CD4-positive, alpha-beta T cell (primary cell): ENCODE measurements at places on chromosomes 5 and 9. TPM values are rescaled to one million over a fixed set of nuclear protein-coding genes. Genes with fewer than 3 reads are reported as not detected.

Gene MARCOL
- not detected for total RNA-seq

Gene C5orf58
- not detected for total RNA-seq

Gene PCDHGA8
- total RNA-seq: not detected

Gene PCDHGB5
- total RNA-seq: 0.20 TPM

DNA sequence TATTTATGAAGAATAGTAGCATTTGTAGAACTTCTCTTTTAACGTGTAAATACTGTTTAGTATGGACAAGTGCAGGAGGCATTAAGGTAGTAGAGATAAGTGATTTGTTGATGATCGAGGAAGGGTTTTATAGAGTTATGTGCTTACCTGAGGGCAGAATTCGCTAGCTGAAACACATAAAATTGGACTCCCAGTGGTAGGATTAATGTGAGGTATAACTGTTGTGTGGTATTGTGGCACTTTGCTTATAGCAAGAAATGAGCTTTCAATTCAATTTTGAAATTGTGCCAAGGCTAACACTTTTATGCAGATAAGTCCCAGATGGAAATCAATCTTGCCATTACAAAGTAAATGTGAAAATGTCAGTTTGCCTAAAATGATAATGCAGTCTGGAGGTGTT is 1.2 kb downstream of the AP3S1 start:
- H3K4me3 ChIP-seq: peak overlapping the region; percentile 71
- H3K27me3 ChIP-seq: no peaks in the 10 kb centered on the region
- H3K27ac ChIP-seq: no peak overlapping the region
- peaks cover 25% of the 10 kb centered on the region for H3K4me1 ChIP-seq

DNA sequence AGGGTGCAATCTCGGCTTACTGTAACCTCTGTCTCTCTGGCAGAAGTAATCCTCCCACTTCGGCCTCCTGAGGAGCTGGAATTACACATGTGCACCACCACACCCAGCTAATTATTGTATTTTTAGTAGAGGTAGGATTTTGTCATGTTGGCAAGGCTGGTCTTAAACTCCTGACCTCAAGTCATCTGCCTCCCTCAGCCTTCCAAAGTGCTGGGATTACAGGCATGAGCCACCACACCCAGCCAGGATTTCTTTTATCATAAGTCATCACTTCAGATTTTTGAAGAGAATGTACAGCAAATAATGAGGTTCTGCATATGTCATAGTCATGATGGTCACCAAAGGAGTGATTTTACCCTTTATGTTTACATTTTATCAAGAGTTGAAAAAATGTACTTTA is 108.1 kb downstream of the GCNT1 start:
- no peaks in the 10 kb centered on the region for H3K36me3 ChIP-seq
- H3K4me1 ChIP-seq: peaks cover 3% of the 10 kb centered on the region
- no peak overlapping the region for H3K27ac ChIP-seq
- no peak overlapping the region for H3K4me3 ChIP-seq

DNA sequence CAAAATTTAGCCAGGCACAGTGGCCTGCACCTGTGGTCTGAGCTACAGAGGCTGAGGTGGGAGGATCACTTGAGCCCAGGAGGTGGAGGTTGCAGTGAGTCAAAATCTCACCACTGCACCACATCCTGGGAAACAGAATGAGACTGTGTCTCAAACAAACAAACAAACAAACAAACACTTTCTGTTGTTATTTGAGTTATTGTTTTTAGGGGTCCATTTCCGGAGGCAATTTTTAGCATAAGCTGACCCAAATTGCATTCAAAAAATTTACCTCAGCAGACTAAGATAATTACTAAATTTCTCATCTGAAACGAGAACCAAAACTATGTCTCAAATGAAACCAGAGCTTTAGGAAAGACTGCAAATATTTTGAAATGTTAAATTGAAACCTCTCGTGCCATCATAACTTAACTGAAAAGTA is 1485.1 kb downstream of the EFNA5 start:
- H3K4me3 ChIP-seq: no peak overlapping the region
- DNase-seq: no peak
- H3K27me3 ChIP-seq: no peaks in the 10 kb centered on the region
- H3K4me1 ChIP-seq: no peaks in the 10 kb centered on the region

- peaks cover 3% of the 10 kb centered on the region for H3K36me3 ChIP-seq
- DNase-seq: peak; percentile 15
- peaks cover 18% of the 10 kb centered on the region for H3K4me1 ChIP-seq
- H3K4me3 ChIP-seq: no peak overlapping the region
- H3K27ac ChIP-seq: no peak overlapping the region
Measured at GRCh38 chr9:79695531-79696175, 123.9 kb downstream of the TLE4 start.

DNA sequence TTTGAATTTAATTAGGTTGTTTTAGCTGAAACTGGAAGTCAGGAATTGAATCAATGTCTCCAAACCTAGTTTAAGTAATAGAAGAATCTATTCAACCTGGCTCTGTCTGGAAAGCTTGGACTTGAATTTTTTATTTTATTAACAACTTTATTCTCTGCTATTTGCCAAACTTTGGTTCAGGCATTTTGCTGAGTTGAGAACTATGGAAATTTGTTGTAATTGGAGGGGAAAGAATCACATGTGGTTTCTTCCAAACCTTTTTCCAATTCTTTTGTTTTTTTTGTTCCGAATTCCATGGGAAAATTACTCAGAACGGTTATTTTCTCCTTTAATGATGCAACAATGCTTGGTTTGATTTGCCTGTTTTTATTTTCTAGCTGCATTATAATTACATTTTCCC is 98.2 kb upstream of the RPS23 start:
- no peaks in the 10 kb centered on the region for H3K4me1 ChIP-seq
- H3K27me3 ChIP-seq: no peaks in the 10 kb centered on the region
- no peak for DNase-seq

- H3K4me1 ChIP-seq: peaks cover 98% of the 10 kb centered on the region
- peak overlapping the region; percentile 86 for H3K27ac ChIP-seq
- H3K27me3 ChIP-seq: no peaks in the 10 kb centered on the region
- peak; percentile 26 for DNase-seq
- H3K4me3 ChIP-seq: peak overlapping the region; percentile 39
Measured at GRCh38 chr9:114371973-114372917, 15.5 kb downstream of the AKNA start.

- H3K27ac ChIP-seq: no peak overlapping the region
- H3K4me1 ChIP-seq: no peaks in the 10 kb centered on the region
- DNase-seq: no peak
- H3K36me3 ChIP-seq: no peaks in the 10 kb centered on the region
- no peak overlapping the region for H3K4me3 ChIP-seq
Measured at GRCh38 chr5:144011388-144011787, 159.1 kb downstream of the YIPF5 start.

DNA sequence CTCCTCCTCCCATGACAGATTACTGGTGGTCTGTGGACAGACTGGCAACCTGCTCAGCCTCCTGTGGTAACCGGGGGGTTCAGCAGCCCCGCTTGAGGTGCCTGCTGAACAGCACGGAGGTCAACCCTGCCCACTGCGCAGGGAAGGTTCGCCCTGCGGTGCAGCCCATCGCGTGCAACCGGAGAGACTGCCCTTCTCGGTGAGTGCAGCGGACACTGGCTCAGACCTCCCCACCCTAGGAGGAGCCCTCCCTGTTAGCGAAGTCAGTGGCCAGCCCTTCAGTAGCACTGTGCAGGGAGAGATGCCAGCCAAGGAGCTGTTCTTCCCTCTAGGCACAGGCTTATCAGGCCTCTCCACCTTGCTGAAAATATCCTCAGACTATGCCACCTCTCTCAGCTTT is 143.5 kb downstream of the SAXO1 start:
- H3K4me1 ChIP-seq: no peaks in the 10 kb centered on the region
- H3K36me3 ChIP-seq: no peaks in the 10 kb centered on the region
- no peaks in the 10 kb centered on the region for H3K27me3 ChIP-seq
- no peak overlapping the region for H3K4me3 ChIP-seq

- no peak for DNase-seq
- no peaks in the 10 kb centered on the region for H3K27me3 ChIP-seq
- no peak overlapping the region for H3K4me3 ChIP-seq
- no peak overlapping the region for H3K27ac ChIP-seq
- H3K36me3 ChIP-seq: no peaks in the 10 kb centered on the region
- no peaks in the 10 kb centered on the region for H3K4me1 ChIP-seq
Measured at GRCh38 chr5:88761939-88762338, 121.0 kb downstream of the MEF2C start.

DNA sequence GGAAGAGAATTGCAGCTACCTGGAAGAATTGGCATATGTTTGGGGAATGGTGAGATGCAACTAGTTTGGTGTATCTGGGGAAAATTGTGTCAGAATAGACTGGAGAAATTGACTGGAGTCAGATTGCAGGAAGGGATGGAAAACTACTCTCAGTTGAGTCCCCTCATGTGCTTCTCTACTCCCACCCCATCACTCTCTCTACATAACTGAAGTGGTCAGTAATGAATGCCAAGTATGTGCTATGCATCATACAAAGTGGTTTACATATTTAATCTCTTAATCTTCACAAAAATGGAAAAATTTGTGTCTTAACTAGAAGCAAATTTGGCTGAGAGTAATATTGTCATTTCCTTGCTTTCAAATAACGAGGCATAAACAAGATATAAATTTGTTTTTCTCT is 146.4 kb upstream of the TNC start:
- H3K4me3 ChIP-seq: no peak overlapping the region
- no peaks in the 10 kb centered on the region for H3K27me3 ChIP-seq
- H3K4me1 ChIP-seq: no peaks in the 10 kb centered on the region

- no peak overlapping the region for H3K4me3 ChIP-seq
- H3K27ac ChIP-seq: no peak overlapping the region
- H3K27me3 ChIP-seq: no peaks in the 10 kb centered on the region
Measured at GRCh38 chr5:84032324-84032723, 311.7 kb upstream of the HAPLN1 start.

- DNase-seq: no peak
- H3K4me3 ChIP-seq: no peak overlapping the region
- no peaks in the 10 kb centered on the region for H3K36me3 ChIP-seq
Measured at GRCh38 chr9:113901221-113901688, 25.1 kb downstream of the ZNF618 start.

GRCh38 chr9:98310752-98311392 is 55.4 kb upstream of the TBC1D2 start:
- no peaks in the 10 kb centered on the region for H3K36me3 ChIP-seq
- DNase-seq: no peak
- H3K4me3 ChIP-seq: no peak overlapping the region
- no peak overlapping the region for H3K27ac ChIP-seq
- H3K27me3 ChIP-seq: no peaks in the 10 kb centered on the region
- no peaks in the 10 kb centered on the region for H3K4me1 ChIP-seq

GRCh38 chr9:124357721-124358361 is 57.4 kb downstream of the PSMB7 start:
- no peak overlapping the region for H3K4me3 ChIP-seq
- no peak for DNase-seq
- peaks cover 40% of the 10 kb centered on the region for H3K36me3 ChIP-seq
- no peaks in the 10 kb centered on the region for H3K27me3 ChIP-seq
- H3K27ac ChIP-seq: no peak overlapping the region
- H3K4me1 ChIP-seq: peaks cover 18% of the 10 kb centered on the region
